Occipital lobe (tissue), 3 donors: ENCODE measurements at places on chromosomes 7 and 10. TPM values are rescaled to one million over a fixed set of nuclear protein-coding genes. Genes with fewer than 3 reads are reported as not detected.

The CDHR1 gene
- total RNA-seq, result 1.2 TPM

The ETV1 gene
- 66.1 TPM for total RNA-seq

The AKR1C1 gene
- 36.8 TPM for total RNA-seq

The MEIG1 gene
- total RNA-seq, result not detected

The HMX2 gene
- total RNA-seq, result not detected

The ARHGEF5 gene
- total RNA-seq, result 1.4 TPM

The GDF10 gene
- 3.1 TPM for total RNA-seq
